ENCODE measurements at places on chromosomes 2 and 18.

DNA sequence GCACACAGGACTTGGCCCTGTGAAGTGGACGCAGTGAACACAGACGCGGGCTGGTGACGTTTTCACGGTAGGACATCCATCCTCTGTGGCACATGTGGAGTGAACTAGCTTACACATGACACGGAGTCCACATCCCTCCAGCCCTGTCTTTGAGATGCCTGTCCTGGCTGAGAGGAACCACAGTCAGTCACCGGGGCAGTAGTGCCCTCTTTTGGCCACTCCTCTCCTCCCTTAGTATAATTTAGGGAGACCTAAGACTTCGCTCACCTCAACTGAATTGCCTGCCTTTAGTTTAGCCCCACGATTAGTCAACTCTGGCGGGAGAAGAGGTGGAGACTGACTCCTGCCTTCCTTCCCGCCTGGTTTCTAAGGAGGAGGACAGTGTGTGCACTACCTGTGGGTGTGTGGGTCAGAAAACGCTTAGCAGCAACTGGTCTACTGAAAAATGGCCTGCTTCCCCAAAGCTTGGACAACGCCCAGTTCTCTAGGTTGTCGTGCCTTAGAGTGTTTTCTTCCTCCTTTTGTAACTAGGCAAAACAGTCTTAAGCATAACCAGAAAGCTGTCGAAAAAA lies 70.6 kb downstream of the MBP start:
- DNase-seq, result no peak

DNA sequence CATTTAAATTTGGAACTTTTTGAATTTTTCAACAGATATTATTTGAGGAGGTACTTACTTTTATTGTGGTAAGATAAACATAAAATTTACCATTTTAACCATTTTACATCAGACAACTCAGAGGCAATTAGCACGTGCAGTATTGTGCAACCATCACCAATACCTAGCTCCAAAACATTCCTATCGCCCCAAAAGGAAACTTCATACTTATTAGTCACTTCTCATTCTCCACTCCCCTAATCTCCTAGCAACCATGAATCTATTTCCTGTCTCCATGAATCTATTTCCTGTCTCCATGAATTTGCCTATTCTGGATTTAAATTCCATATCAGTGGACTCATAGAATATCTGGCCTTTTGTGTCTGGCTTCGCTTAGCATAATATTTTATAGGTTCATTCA lies 69.9 kb upstream of the FAM136A start:
- no peak for DNase-seq

DNA sequence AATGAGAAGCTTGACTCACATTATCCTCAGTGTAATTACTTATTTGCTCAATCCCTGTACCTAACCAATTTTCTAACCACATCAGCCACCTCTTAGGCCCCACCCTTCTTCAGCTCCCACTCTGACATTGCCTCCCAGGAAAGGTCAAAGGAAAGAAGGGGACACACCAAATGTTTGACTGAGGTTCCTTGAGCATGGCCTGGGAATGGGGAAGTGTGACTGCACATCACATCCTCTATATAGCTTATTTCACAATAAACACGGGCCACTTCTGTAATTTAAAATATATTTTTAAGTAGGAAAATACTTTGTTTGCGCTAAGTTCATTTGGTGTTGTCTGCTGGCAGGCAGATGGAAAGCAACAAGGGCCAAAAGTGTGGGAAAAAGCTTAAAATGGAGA lies 3.0 kb upstream of the FIGLA start:
- DNase-seq, result peak; percentile 49

- no peak for DNase-seq
These were observed 42.6 kb downstream of the ITGAV start for GRCh38 chr2:186632417-186632816.

- no peak for DNase-seq
These were observed 25.9 kb downstream of the VIL1 start for GRCh38 chr2:218444692-218445357.

- no peak for DNase-seq
These were observed 76.4 kb downstream of the RHOB start for GRCh38 chr2:20523073-20523798.

- DNase-seq, result peak; percentile 84
These were observed 13.5 kb upstream of the IGFBP2 start for GRCh38 chr2:216619411-216620393.

DNA sequence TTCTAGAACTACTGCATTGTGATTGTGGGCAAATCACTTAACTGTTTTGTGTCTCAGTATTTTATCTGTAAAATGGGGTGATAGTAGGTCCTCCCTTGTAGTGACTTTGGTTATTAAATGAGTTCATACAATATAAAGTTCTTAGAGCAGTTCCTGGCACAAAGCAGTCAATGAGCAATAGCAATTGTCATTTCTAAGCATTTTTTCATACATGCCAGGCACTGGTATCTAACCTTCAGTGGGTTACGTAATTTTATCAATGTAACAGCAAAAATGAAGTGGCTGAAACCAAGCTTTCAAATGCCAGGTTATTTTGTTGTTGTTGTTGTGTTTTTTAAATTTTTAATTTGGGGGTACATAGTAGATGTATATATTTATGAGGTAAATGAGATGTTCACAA lies 401.9 kb downstream of the MEIS1 start:
- no peak for DNase-seq

DNA sequence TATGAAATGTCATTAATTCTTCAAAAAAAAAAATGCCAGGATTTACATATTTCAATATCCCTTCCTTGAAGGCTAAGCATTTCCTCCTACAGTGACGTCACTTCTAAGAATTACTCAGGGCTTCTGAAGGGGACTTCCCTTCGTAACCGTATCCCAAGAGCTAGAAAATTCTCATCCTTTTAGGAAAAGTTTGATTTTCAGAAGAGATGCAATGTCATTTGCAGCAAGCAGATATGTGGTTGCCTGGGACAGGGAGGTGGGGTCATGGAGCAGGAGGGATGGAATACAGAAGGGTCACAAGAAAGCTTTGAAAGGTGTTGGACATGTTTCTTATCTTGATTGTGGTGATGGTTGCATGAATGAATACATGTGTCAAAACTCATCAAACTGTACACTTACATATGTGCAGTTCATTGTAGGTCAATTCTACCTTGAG lies 97.0 kb upstream of the ATL2 start:
- DNase-seq, result no peak

GRCh38 chr2:146981921-146982320 lies 862.9 kb upstream of the ACVR2A start:
- DNase-seq, result no peak

DNA sequence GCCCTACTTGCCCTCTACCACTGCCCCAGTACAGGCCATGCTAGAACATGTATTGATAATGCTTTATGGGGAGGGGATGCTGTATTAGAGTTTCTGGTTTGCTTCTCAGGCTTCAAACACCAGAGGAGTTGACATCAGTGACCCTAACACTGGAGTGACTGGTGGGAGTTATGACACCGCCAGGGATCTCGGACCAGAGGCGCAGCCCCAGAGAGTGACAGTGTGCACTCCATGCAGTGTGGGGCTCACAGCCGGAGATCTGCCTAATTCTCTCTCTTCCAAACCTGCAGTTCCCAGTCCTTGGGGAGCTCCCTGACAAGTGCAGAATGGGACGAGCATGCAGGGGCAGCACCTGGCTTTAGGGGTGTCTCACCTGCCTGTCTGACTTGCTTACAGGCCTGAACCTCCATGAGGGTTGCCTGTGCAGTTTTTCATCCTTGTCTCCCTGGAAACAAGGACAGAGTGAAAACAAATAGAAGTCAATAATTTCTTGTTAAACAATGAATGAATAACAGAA lies 244.9 kb upstream of the MYT1L start:
- DNase-seq, result peak; percentile 84

GRCh38 chr2:18454692-18455235 lies 105.7 kb downstream of the RDH14 start:
- DNase-seq, result no peak

DNA sequence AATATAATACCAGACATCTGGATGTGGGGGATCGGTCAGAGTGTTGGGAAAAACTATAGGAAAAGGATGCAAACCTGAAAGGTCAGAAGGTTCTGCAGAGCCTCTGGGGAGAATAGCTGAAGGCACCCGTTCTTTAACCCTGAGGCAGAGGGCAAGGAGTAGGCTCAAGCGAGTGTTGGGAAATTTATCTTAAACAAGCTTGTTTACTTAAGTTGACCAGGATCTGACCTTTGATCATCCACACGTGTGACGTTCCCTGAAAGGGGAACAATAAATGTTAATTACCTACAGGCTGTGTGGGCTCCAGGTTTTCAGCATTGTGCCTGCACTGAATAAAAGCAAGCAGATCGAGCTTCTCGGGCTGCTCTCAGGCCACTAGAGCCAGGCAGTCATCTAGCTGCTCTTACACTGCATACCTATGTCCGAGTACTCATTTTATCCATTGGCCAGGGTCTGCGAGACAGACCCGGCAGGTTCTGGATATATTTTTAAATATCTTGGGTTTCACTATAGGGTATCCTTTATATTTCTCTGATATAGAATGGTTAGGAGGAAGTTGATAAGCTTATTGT lies 400.6 kb upstream of the CHST9 start:
- peak; percentile 44 for DNase-seq

All from NCI-H146 (cell line).